Femur (tissue), 1 donor: ENCODE measurements at places on chromosomes 13 and 19.

DNA sequence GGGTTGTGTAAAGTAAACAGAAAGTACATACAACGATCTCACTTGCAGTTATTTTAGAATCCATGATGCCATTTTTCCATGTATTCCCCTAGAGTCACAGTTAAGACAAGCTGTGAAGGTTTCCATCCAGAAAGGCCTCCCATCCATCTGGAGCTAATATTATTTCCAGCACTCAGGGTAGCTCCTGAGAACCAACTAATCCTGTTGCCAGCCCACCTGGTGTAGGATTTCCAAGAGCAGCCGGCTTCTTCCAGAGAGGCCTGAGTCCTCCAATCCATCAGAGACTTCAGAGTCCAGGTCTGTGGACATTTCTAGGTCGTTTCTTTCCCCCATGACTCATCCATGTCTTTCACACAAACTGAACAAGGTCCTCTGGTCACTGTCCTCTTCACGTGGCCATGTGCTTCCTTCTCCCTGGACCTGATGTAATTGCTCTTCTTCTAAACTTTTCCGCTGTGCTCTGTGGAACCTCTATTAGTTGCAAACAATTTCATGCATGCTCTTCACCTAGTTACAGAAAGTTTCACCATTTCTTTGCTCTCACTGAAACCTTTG is 270.3 kb upstream of the TMTC4 start:
- no peak for DNase-seq

GRCh38 chr19:32068793-32069192 is 276.6 kb upstream of the ZNF507 start:
- no peak for DNase-seq

DNA sequence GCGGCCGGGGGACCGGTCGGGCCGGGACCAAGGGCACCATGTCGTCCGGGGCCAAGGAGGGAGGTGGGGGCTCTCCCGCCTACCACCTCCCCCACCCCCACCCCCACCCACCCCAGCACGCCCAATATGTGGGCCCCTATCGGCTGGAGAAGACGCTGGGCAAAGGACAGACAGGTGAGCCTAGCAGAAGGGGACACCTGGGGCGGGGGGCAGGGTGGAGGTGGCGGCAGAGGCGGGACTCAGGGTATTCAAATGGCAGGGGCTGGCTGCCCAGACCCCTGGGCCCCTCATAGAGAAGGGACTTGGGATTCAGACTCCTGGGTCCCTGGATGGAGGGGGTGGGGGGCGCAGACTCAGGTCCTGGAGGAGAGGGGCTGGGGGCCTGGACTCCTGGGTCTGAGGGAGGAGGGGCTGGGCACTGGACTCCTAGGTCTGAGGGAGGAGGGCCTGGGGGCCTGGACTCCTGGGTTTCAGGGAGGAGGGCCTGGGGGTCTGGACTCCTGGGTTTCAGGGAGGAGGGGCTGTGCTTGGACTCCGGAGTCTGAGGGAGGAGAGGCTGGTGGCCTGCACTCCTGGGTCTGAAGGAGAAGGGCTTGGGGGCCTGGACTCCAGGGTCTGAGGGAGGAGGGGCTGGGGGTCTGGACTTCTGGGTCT is 735 bp downstream of the BRSK1 start:
- DNase-seq, result no peak

- no peak for DNase-seq
Observed at GRCh38 chr13:59782696-59783095, 381.0 kb downstream of the DIAPH3 start.

DNA sequence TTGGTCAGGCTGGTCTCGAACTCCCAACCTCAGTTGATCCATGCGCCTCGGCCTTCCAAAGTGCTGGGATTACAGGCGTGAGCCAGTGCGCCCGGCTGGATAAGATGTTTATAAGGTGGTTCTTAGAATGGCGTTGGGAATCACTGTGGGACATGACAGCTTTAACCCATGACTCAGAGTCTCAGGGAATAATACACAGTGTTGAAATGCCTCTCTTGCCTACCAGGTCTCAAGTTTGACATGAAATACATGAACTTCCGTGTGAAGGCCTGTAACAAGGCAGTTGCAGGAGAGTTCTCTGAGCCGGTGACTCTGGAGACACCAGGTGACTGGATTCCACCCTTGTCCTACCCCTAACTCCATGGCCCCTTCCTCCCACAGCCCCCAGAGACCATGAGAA is 12.6 kb downstream of the FSD1 start:
- no peak for DNase-seq

DNA sequence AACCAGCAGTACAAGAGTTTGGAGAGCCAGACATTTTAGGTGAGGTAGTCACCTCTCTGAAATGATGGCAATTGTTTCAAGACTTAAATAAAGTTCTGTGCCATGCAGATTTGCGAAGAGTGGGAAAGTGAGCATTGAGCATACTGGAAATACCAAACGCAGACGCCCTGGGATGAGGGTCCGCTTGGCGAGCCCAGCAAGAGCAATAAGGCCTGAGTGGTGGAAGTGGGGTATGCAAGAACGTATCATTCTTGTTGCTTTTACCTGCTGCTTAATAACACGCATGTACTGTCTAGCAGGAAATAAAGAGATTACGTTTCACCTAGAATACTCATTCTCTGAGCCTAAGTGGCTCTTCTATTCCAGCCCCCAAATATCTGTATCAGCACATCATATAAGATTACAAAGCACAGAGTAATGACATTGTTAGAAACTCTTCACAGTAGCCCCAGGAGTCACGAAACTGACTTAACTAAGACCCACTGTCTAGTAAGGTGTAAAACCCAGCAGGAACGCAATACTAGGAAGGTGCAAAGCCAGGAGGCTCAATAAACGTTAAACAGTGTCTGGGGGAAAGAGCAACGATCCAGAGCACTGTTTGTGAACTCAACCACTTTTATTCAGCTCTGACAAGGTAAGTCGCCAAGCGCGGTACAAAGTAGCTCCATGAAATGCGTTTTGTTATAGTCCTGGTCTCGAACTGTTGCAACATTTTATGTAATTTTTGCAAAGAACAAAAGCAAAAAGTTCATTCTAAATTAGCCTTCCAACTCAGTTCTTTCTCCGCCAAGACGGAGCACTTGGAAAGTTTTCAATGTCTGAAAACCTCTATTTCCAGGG is 1.2 kb downstream of the RCBTB2 start:
- no peak for DNase-seq

GRCh38 chr19:33194886-33195644 is 935 bp downstream of the LRP3 start:
- no peak for DNase-seq

GRCh38 chr19:43380008-43380407 is 26.5 kb downstream of the CD177 start:
- DNase-seq, result no peak

GRCh38 chr13:109100705-109101304 is 471.4 kb downstream of the MYO16 start:
- DNase-seq, result no peak

DNA sequence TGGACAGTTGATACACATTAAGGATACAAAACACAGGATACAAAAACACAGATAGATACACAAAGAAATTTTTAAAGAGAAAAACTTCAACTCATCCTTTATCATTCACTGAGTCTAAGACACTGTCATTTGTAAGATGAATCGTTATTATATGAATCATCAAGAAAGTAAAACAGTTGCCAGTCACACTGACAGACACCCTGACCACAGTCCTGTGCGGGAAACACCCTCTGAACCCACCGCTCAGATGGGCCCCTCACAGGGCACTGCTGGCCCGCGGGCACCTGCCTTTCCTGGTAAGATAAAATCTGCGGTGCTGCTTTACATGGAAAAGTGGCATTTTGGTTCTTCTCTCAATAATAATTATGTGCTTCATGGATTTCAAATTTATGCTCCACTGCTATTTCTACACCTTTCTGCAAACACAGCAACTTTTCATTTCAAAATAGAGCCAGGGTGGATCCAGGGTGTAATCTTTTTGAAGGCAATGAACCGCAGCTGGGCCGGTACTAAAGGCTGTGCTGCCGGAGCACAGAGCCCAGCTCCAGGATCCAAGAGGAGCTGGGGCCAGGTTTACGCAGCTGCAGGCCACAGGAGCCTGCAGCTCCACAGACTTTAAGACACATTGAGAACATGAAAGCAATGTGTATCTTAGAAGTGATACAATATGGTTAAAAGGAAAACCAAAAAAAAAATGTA is 76.8 kb downstream of the TUBGCP3 start:
- DNase-seq, result no peak

DNA sequence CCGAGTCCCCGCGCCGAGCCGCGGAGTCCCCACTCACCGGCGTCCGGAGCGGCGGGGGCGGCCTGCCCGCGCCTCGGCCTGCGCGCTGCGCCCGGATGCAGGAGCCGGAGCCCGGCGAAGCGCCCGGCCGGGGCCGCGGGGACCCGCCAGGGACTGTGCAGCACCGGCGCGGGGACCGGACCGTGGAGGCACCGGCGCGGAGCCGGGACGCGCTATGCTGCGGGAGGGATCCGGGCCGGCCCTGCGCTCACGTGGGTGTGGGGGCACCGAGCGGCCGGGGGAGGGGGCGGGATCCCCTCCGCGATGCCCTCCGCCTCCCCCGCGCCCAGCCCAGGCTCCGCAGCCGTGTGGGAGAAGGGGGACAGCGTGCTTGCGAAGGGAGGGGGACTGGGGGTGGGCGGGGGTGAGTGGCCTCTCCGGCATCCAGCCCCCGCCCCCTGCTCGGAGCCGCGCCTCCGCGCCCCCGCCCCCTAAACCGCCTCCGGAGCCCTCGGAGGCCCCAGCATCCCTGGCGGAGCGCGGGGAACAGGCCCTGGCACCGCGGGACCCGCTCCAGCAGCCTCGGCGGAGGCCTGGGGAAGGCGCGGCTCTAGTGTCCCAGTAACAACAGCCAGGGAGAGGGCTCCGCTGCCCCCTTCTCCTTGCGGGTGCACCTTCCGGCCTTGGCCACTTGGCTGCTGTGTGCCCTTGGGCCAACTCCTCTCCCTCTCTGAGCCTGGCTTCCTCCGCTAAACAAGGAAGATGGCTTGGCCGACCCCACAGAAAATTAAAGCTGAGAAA is at the start of gene SLC1A6:
TSS of gene SLC1A6 (minus strand) at position 389 of the 780 bp plus-strand sequence. CDS start 6,954 bp downstream, outside the sequence.
- no peak for DNase-seq

DNA sequence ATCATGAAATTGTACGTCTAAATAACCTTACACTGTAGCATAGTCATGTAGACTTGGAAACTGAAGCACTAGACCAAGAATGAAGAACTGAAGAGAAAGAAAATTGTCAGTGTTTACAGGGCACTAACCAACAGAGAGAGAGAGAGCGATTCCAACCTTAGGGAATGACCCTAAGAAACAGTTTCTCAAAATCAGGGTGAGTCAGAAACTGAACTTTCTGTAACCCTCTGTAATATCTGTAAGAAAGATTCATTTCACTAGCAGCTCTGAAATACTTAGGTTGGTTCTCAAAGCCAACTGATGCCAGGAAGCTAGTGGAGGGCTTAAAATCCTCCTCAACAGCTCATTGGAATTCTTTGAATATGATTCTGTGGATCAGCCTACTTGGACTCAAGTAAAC is 936.9 kb downstream of the EFNB2 start:
- no peak for DNase-seq

DNA sequence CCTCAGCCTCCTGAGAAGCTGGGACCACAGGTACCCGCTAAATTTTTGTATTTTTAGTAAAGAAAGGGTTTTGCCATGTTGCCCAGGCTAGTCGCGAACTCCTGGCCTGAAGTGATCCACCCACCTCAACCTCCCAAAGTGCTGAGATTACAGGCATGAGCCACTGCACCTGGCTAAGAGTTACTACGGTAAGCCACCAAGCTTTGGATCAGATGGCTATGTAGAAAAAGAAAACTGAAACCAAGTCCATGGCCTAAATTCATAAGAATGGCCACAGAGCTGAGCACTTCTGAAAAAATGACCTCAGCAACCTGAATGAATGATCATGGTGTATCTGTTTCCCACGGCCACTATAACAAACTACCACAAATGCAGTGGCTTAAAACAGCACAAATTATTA is 9.4 kb downstream of the OPA3 start:
- no peak for DNase-seq

DNA sequence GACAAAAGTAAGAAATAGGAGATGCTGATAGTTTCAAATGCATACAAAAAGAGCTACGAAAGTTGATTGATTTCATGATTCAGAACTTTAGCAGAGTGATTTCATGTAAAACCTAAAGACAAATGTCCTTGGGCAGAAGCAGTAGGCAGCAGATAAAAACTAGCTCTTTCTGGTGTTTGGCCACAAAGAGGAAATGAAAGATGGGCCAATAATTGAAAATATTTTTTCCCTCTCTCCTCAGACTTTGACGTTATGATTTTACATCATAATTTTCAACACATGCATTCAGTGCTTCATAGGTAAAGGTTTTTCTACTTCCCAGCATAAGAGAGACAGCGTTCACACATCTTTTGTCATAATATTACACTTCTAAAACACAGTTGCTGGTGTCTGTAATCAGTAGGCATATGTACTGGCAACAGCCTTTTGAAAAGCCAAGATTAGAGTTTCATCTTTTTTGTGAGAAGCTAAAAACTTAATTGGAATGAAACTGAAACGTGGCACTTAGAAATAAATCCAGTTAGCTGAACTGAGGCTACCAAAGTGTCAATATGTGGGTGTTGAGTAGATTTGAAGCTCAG is 9.3 kb downstream of the SCEL start:
- DNase-seq, result no peak

DNA sequence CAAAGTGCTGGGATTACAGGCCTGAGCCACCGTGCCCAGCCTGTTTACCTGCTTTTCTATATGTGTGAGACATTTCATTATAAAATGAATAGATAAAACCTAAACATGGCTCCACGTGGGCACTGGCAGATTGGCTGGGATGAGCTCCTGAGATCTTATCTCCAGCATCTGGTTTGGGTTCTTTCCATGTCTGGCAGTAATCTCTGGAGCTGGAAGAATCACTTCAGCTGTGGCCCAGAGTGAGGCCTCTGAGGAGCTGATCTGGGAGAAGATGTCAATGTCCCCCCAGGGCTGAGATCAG is 5.5 kb upstream of the SULT2A1 start:
- DNase-seq, result no peak

DNA sequence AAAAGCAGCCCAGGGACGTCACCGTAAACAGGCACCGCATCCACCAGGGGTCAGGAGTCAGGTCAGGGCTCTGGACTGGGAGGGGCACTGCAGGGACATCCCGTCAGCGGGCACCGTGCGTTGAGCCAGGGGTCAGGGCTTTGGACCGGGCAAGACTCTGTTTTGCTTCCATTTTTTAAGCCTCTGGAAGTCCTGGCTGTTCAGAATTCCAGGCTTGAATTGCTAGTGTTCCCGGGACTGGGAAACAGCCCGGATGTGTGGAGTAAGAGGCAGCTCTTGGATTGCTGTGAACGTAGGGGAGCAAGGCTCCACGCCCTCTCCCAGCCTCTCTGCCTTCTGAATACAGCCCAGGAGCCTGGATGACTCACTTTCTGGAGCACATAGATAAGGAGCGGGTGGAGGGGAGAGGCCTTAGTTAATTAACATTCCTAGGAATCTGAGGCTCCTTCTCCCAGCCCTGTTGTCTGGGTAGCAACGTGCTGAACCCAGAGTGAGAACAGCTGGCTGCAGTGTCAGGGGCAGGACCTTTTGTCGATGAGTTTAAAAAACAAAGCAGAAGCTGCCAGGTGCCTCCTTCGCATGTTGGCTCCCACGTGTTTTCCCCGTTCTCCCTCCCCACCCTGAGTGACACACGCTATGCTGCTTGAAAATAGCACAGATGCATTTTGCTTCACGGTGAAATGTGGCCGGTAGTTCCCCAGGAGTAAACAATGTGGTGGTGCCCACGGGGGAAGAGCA is 21.9 kb downstream of the ATP11A start:
- peak; percentile 89 for DNase-seq
